ENCODE measurements at places on chromosomes 5 and 9.

DNA sequence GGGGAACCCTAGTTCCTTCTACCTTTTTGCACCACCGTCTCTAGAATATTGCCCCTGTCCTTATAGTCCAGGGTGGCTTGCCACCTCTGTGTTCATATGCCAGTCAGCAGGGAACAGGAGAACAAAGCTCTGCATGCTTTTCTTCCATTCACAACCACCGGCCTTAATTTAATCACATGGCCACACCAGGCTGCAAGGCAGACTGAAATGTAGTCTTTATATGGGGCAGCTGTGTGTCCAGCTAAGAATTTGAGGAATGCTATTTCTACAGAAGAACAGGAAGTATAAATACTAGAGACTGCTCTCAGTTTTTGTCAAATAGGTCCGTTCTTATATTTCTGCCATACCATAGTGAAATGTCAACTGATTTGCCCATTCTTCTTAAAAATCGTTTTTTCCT is 5.8 kb downstream of the C5orf22 start:
- DNase-seq: no peak

DNA sequence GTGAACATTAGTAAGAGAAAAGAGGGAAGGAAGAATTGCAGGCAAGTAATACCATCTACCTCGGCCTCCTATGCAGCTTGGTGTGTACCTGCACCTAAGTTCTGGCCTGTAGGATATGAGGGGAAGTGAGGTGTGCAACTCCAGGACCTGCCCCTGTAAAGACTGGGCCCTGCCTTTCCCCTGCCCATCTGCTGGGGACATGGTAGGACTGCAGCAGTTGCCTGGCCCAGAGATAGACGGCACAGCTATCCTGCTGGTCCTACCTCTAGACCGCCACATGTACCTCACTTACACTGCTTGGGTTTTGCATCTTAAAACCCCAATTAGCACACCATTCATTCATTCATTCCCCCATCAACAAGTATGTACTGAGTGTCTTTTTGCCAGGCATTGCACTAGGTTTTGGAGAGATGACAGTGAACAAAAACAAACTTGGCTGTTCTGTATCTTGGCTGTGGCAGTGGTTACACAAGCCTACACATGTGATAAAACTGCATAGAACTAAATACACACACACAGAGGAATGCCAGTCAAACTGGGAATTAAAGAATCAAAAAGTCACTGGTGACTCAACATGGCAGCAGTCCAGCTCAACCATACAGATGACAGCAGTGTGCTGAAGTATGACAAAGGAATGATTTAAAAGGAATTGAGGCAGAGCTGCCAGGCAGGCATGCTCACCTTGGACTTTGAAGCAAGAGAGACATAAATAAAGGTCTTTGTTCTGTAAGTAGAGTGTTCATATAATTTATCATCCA is 23.3 kb upstream of the MGAT1 start:
- DNase-seq: no peak

- no peak for DNase-seq
Measured at GRCh38 chr5:74332682-74333081, 307.8 kb downstream of the ENC1 start.

- no peak for DNase-seq
Measured at GRCh38 chr5:20050262-20050661, 62.3 kb upstream of the CDH18 start.

GRCh38 chr5:170632985-170633234 is 129.1 kb downstream of the KCNIP1 start:
- DNase-seq: peak; percentile 32

DNA sequence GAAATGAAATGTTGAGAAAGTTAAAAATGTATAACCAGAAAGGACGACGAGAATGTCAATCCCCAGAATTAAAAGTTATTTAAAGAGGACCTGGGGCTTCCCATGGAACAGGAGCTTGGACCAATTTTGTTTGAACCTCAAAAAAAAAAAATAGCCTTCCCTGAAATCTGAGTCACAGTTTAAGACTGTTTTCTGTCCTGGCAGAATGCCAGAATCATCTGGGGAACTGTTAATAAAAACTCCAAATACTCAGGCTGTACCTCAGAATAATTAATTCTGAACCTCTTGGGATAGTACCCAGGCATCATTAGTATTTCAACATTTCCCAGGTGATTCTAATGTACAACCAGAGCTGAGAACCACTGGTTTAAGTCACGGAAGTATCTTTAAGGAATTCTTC is 102.2 kb upstream of the SLCO6A1 start:
- no peak for DNase-seq

DNA sequence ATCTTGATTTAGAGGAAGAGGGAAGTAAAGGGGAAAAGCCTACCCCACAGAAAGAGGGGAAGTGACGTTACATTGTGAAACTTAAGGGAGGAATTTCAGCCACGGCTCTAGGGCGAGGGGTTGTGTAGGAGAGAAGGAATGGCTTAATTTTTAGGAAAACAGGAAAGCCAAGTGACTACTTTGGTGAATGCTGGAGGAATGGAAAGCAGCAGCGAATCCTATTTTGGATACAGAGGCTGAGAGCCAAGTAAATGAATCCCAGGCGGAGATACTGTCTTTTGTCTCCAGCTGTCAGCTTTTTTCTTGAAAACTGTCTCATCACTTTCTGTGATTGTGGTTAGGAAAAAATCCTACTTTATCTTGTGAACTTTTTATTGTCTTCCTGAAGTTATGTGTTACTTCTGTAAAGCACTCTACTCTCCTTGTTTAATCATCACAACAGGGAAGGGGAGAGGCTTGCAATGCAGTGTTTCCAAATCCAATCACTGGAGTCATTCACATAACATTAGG is 188.4 kb downstream of the TSSK1B start:
- no peak for DNase-seq

- no peak for DNase-seq
Measured at GRCh38 chr5:149161026-149161687, 19.9 kb downstream of the ABLIM3 start.

GRCh38 chr5:142798099-142798770 is 28.1 kb downstream of the ARHGAP26 start:
- DNase-seq: peak; percentile 76

DNA sequence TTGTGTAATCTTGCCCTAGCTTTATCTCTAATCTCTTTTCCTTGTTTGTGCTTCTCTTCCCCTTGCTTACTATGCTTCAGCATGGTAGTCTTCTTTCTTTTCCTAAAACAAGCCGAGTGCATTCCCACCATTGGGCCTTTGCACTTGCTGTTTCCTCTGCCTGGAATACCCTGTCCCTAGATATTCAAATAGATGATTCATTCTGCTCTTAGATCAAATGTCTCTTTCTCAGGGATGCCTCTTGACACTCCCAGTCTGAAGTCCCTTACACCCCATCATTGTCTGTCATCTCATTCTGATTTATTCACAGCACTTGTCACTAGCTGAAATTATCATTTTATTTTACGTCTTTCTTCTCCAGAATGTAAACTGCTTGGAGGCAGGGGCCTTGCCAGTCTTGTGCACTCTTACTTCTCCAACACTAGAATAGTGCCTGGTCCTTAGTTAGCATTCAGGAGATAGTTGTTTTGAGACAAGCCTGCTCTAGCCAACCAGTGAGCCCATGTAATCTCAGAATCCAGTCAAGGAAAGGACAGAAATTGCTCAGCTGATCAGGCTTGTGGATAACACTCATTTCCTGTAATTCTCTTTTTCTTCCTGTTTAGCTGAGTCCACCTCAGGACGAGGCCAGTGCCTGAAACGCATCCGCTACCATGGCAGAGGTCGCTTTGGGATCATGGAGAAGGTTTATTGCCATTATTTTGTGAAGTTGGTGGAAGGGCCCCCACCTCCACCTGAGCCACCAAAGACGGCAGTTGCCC is 25.4 kb downstream of the MRPL22 start:
- DNase-seq: no peak

DNA sequence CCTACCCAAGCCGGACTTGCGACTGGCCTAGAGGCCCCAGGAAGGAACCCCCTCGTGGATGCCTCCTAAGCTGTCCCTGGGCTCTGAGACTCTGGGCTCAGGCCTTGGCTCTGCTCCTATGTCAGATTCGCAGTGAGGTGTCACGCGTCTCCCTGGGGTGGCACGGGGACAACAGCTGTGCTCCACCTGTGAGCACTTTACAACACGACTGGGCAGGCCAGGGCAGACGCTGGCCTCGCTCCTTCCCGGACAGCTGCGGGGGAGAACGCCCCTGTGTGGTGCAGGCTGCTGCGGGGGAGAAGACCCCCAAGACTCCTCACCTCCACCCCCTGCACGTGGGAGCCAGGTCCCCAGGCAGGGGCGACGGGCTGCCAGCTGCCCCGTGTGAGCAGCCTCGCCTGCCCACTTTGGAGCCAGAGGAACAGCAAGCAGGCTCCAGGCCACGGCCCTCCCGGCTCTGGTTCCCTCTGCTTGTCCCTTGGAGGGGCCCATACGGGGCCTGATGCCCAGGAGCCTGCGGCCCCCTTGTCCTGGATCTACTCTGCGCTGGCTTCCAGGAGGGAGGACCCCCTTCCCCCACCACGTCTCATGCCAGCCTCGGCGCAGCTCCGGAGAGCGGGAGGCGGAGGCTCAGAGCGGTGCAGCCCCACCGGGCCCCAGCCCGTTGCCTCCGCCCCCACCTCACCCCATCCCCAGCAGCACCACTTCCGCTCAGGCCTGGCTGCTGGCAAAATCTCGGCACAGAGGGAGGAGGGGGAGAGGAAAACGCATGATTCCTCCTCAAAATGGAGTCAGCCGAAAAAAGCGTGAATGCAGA is 36.0 kb downstream of the SARDH start:
- peak; percentile 65 for DNase-seq

GRCh38 chr5:167750586-167750985 is 540.9 kb upstream of the WWC1 start:
- no peak for DNase-seq

GRCh38 chr9:101737705-101738565 is 512 bp downstream of the GRIN3A start:
- no peak for DNase-seq

- DNase-seq: no peak
Measured at GRCh38 chr5:2110137-2110933, 227.6 kb upstream of the IRX4 start.

GRCh38 chr5:150286820-150287219 is 2.8 kb downstream of the CAMK2A start:
- DNase-seq: no peak

DNA sequence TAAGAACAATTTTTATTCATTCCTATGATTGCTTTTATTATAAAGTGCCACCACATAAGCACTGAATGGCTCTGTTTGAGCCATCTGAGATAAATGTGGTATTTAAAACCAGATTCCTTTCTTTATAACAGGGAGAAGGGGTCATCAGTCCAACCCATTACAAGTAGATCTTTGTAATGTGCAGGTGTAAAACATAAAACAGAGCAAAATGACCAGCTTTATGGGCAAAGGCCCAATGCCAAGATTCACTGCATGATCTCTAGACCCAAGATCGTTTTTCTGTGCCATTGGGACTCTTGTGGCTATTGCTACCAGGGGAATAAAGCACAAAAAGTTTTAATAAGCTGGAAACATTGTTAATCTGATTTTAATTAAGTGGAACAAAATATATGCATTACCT is 469.9 kb downstream of the PRR16 start:
- no peak for DNase-seq

- DNase-seq: no peak
Measured at GRCh38 chr9:133583586-133583985, 25.6 kb downstream of the FAM163B start.

DNA sequence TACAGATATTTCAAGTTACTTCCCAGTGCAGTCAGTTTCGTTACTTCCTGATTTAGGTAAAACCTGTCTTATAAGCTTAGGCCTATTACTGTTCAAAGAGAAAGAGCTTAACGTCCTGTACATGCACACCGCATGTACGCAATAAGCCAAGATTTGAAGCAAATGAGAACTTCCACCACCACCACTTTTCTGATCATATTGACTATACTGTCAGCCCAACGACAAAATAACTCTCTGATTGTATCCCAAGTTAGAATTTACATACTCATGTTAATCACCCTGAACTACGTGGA is 5.1 kb downstream of the NFIB start:
- DNase-seq: no peak

DNA sequence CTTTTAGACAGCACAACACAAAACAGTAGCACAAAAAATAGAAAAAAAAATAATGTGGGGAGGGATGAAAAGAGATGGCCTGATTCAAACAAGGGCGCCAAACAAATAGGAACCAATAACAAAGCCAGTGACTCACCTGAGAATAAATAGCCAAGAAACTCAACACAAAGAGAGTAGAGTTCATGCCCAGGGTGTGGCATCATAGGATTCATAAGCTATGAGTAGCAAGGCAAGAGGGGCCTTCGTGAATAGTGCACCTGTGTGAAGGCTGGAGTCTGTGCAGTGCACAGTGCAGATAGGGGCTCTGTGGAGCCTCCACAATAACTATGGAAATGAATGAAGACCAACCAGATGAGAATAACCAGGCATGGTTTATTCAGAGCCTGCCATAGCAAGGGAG is 541.7 kb downstream of the SPOCK1 start:
- DNase-seq: no peak

DNA sequence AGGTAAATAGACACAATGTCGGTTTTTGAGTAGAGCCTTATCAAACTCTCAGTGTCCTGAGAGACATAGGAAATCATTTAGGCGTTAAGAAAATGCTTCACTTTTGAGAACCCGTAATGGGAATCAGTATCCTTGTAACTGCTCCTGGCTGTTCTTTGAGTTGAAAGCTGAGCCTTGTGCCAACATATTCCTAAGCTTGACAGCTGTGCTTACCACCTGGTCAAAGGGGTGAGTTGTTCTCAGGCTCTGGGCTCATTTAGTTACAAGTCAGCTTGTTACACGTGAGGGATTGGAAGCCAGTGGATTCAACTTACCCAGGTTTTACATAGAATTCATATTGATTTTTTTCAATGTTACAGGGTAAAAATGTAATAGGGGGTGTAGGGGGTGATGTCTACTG is 145.9 kb downstream of the GABRB2 start:
- no peak for DNase-seq

GRCh38 chr5:172849606-172850453 is 15.8 kb downstream of the ERGIC1 start:
- peak; percentile 83 for DNase-seq

GRCh38 chr5:142837081-142837725 is 67.0 kb downstream of the ARHGAP26 start:
- DNase-seq: peak; percentile 35

- no peak for DNase-seq
Measured at GRCh38 chr9:98442541-98442940, 187.1 kb upstream of the TBC1D2 start.

DNA sequence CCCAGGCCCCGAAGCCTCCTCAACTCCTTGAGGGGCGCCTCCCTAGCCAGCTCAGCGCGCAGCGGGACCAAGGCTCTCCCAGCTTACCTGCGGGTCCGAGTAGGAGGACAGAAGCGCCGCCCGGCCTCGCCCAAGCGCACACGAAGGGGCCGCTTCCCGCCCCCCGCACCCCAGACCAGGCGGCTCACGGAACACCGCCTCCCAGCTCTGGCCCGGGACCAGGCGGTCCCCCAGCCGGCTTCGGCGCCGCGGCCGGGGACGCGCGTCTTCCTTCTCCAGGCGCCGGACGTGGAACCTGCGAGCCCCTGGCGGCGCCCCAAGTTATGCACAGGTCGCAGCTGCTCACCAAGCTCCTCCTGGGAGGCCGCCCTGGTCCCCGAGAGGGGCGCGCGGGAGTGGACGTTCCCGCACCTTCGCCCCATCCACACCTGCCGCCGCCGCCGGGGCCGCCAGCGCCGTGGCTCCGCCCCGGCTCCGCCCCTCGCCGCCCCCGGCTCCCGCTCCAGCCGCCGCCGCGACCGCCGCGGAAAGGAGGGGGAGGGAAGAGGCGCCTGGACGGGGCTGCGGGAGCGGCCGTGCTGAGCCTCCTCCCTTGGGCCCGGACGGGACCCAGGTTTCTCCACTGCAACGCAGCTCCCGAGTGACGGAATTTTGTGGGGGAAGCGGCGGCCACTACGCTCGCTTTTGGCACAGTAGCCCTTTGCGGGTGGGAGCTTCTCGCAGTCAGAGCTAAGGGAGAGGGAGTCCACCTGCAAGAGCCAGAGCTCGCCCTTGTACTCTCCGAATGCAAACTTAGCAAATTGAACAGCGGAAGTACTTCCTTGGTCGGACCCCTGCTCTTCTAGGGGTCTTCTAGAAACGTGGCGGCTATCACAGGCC is 77.5 kb upstream of the IFNE start:
- DNase-seq: peak; percentile 34
